ENCODE measurements at places on chromosomes 1 and 21. TPM values are rescaled to one million over a fixed set of nuclear protein-coding genes. Genes with fewer than 3 reads are reported as not detected.

Gene PKLR
- total RNA-seq, result not detected

Gene ANKRD65
- total RNA-seq, result 0.24 TPM

Gene CYP4A11
- total RNA-seq, result not detected

DNA sequence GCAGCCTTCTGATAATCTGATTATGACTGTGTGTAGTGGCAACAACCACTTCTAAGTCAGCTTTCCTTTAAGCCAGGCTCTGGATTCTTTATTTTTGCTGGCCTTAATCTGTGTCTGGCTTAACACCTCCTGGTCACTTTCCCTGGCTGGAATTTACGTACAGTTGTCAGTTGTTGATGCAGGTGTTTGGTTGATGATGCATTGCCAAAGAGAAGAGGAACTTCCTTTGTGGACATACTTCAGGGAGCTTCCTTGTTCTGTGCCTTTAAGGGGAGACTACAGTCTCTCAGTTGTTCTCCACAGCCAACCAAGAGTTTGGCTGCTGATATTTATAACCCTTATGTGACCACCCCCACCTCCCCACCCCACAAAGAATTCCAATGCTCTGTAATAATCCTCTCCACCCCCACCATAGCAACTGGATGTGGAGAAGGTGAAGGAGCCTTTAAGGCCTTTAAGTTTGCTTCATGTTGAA, 96.0 kb upstream of the BMP8A start:
- DNase-seq, result no peak
- H3K27me3 ChIP-seq, result no peaks in the 10 kb centered on the region
- H3K4me3 ChIP-seq, result no peak overlapping the region
- H3K27ac ChIP-seq, result peak overlapping the region; percentile 90

DNA sequence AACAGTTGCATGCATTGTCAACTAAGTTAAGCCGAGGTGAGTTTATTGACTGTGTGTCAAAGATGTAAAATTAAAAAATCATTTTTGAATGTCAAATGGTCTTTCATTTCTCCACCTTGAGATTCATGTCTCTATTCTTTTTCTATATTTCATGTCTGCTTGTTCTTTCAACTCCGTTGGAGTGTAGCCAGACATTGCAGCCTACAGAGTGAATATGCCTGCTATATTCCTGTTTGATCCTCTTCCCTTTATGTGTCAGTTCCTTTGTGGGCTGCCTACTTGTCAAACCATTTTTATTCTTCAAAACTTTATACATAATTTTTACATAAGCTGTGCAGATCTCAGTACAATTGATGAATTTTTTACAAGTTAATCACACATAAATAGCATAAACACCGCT, 1325.8 kb upstream of the PRMT6 start:
- H3K27ac ChIP-seq, result no peak overlapping the region
- H3K36me3 ChIP-seq, result no peaks in the 10 kb centered on the region
- no peak overlapping the region for H3K4me3 ChIP-seq
- H3K27me3 ChIP-seq, result peaks cover 7% of the 10 kb centered on the region
- no peaks in the 10 kb centered on the region for H3K4me1 ChIP-seq

DNA sequence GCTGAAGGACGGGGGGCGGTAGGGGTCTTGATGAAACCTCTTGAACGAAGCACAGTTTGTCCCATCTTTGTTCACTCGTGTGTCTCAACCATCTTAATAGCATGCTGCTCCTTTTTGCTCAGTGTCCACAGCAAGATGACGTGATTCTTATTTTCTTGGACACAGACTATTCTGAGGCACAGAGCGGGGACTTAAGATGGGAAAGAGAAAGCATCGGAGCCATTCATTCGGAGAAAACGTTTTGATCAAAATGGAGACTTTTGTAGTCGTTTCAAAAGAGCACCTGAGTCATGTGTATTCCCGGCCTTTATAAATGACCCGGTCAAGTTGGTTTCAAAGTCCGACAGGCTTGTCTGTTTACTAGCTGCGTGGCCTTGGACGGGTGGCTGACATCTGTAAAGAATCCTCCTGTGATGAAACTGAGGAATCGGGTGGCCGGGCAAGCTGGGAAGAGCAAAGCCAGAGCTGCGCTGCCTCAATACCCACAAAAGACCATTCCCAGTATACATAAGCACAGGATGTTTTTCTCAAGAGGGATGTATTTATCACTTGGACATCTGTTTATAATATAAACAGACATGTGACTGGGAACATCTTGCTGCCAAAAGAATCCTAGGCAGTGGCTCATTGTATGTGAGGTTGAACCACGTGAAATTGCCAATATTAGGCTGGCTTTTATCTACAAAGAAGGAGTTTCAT, 18.5 kb downstream of the ETS2 start:
- H3K36me3 ChIP-seq, result peaks cover 52% of the 10 kb centered on the region
- H3K4me3 ChIP-seq, result no peak overlapping the region
- no peak for DNase-seq
- no peak overlapping the region for H3K27ac ChIP-seq
- no peaks in the 10 kb centered on the region for H3K27me3 ChIP-seq

GRCh38 chr1:163565166-163565565, 243.4 kb downstream of the NUF2 start:
- H3K27ac ChIP-seq, result no peak overlapping the region
- H3K4me1 ChIP-seq, result no peaks in the 10 kb centered on the region
- no peaks in the 10 kb centered on the region for H3K36me3 ChIP-seq
- no peak overlapping the region for H3K4me3 ChIP-seq
- peaks cover 4% of the 10 kb centered on the region for H3K27me3 ChIP-seq

DNA sequence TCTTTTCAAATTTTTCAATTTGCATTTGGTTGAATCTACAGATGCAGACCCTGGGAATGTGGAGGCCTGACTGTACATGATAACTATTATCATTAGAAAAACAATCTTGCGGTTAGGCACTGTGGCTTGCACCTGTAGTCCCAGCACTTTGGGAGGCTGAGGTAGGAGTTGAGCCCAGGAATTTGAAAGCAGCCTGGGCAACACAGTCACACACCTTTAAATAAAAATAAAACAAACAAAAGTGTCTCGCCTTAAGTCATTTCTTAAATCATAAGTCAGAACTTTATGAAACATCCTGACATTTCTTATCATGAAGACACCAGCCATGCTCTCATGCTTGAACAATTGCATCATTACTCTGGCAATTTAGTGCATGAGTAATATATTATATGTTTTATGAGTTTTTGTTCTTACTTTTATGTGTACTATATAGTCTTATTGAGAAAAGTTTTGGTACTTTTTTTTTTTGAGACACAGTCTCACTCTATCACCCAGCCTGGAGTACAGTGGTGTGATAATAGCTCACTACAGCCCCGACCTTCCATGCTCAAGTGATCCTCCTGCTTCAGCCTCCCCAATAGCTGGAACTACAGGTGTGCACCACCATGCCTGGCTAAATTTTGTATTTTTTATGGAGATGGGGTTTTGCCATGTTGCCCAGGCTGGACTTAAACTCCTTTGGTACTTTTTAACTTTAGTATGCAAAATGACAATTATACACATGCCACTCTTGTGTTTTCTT, 7.8 kb downstream of the TBX19 start:
- H3K27me3 ChIP-seq, result no peaks in the 10 kb centered on the region
- H3K27ac ChIP-seq, result no peak overlapping the region
- no peak for DNase-seq
- H3K4me3 ChIP-seq, result no peak overlapping the region
- H3K4me1 ChIP-seq, result peaks cover 20% of the 10 kb centered on the region

DNA sequence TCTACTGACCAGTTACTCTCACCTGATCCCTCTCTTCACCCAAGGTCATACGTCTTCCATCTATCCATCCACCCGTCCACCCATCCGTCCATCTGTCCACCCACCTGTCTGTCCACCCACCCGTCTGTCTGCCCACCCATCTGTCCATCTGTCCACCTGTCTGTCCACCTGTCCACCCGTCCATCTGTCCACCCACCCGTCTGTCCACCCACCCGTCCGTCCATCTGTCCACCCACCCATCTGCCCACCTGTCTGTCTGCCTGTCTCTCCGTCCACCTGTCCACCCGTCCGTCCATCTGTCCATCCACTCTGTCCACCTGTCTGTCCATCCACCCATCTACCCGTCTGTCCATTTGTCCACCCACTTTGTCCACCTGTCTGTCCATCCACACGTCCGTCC, 11.8 kb upstream of the KIF26B start:
- H3K27me3 ChIP-seq, result peaks cover 35% of the 10 kb centered on the region
- no peaks in the 10 kb centered on the region for H3K4me1 ChIP-seq
- peak; percentile 66 for DNase-seq
- no peaks in the 10 kb centered on the region for H3K36me3 ChIP-seq
- no peak overlapping the region for H3K27ac ChIP-seq

GRCh38 chr1:21117597-21118001, 59.1 kb downstream of the EIF4G3 start:
- peaks cover 11% of the 10 kb centered on the region for H3K36me3 ChIP-seq
- H3K4me1 ChIP-seq, result peaks cover 11% of the 10 kb centered on the region
- no peak for DNase-seq
- no peak overlapping the region for H3K4me3 ChIP-seq

GRCh38 chr1:91673613-91674012, 173.0 kb downstream of the CDC7 start:
- H3K4me1 ChIP-seq, result peaks cover 7% of the 10 kb centered on the region
- no peak overlapping the region for H3K27ac ChIP-seq
- H3K4me3 ChIP-seq, result no peak overlapping the region
- no peaks in the 10 kb centered on the region for H3K27me3 ChIP-seq
- no peak for DNase-seq

DNA sequence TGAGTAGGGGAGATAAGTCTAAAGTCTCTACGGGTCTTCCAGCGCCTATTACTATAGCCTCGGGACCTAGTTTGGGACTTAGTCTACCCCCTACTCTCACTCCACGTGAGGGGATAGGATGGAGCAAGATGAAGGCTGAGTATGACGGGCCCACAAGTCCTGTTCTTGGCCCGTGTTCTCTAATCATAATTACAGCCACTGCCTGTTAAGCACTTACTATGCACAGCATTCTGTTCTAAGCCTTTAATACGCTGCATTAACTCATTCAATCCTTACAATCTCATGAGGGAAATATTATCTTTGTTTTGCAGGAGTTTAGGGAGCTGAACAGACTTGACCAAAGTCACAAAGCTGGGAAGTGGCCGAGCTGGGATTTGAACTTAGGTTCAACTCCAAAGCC, 23.9 kb upstream of the EPB41 start:
- H3K36me3 ChIP-seq, result no peaks in the 10 kb centered on the region
- peaks cover 6% of the 10 kb centered on the region for H3K4me1 ChIP-seq
- no peak for DNase-seq

DNA sequence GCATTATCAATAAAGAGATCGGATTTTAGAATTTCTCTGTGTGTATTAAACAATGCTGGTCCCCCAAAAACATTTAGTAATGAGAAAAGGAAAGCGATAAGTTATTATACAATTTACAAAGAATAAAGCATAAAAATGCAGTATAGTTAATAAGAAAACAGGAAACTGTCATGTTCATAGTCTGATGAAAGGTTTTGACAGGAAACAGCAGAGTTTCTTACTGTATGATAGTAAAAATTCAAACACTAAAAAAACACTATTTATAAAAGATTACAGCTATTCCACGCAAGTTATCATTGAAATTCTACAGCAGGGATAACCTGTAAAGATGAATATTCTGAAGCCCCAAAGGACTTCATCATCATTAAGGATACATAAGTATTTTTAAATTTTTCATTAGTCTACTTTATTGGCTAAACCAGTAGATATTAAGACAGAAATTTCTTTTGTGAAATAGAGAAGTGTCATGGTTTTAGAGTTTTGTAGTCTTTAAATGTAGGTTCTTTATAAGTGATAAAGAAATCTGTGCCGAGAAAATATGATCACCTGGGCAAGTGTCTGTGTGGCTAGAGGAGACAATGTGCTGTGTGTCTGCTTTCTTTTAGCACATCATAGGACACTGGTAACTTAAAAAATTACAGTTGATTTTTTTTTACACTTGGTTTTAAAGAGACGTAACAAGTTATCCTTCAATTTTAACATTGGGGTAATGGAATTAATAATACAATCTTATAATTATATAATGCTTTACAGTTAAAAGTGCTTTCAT, 49.7 kb upstream of the GFI1 start:
- no peaks in the 10 kb centered on the region for H3K27me3 ChIP-seq
- peaks cover 2% of the 10 kb centered on the region for H3K4me1 ChIP-seq
- DNase-seq, result no peak
- no peak overlapping the region for H3K27ac ChIP-seq

DNA sequence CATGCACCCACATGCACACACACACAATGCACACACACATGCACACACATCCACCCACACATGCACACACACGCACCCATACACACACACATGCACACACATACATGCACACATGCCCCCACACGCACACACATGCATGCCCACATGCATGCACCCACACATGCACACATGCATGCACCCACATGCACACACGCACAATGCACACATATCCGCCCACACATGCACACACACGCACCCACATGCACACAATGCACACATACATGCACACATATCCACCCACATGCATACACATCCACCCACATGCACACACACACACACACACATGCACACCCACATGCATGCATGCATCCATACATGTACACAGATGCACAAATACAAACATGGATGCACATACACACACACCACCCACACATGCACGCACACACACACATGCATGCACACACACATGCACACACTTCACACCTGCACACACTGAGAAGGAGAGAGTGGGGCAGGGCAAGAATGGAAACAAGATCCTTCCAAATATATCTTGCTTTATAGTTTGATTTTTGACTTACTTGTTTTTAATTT, 123.2 kb downstream of the NPHP4 start:
- no peak overlapping the region for H3K27ac ChIP-seq
- H3K4me3 ChIP-seq, result no peak overlapping the region
- no peaks in the 10 kb centered on the region for H3K4me1 ChIP-seq
- no peak for DNase-seq
- peaks cover 12% of the 10 kb centered on the region for H3K36me3 ChIP-seq

DNA sequence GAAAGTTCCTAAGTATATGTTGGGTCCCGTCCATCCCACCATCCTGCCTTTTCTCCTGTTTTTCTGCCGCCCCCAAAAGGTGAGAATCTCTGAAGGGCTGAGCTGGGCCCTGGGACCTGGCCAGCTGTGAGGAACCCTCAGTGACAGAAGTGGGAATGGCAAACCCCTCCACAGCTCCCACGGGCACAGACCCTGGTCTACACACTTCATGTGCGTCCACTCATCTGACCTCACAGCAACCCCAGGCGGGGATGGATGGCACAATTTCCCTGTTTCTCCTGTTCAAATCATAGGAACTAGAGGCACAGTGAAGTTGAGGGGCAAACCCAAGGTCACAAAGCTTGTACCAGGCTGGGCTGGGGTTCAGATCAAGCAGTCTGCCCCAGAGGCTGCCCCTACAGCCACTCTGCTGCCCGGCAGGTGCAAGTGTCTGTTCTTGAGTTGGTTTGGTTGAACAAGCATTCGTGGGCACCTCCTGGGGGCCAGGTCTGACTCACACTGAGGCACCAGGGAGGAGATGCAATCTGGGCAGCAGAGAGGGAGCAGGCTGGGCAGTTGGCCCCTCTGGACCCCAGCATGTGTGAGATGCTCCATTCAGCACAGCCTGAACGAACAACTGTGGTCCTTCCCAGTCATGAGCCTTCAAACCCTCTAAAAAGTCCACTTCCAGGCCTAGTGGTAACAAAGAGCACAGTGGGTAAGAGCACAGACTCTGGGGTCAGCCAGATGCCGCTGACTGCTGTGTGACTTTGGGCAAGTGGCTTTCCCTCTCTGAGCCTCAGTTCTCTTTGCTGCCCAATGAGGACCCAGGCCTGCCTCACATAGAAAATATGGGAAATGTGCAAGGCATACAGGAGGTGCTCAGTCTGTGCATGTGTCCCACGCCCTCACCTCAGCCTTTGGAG, 4.0 kb downstream of the EDN2 start:
- no peak for DNase-seq
- no peaks in the 10 kb centered on the region for H3K27me3 ChIP-seq
- no peak overlapping the region for H3K27ac ChIP-seq
- peaks cover 64% of the 10 kb centered on the region for H3K4me1 ChIP-seq
- no peak overlapping the region for H3K4me3 ChIP-seq
- no peaks in the 10 kb centered on the region for H3K36me3 ChIP-seq
